ENCODE measurements at places on chromosomes 5 and 9. TPM values are rescaled to one million over a fixed set of nuclear protein-coding genes. Genes with fewer than 3 reads are reported as not detected.

The ARID3C gene
- 0.42 TPM for total RNA-seq

GRCh38 chr9:88071331-88071730 lies 66.9 kb downstream of the SPATA31C2 start:
- no peak for ATAC-seq

GRCh38 chr5:132838516-132839282 lies 8.3 kb upstream of the SHROOM1 start:
- ATAC-seq = no peak

- no peak for ATAC-seq
Measured at GRCh38 chr9:127417131-127418036, 6.8 kb upstream of the ZNF79 start.

- ATAC-seq = no peak
Measured at GRCh38 chr5:11491404-11492075, 412.7 kb downstream of the CTNND2 start.

GRCh38 chr5:147234825-147235635 lies at the start of gene STK32A:
TSS of gene STK32A (plus strand) at chr5:147235026. CDS start at chr5:147239635, 4,609 bp downstream.
- no peak for ATAC-seq

GRCh38 chr9:69107771-69108170 lies 66.3 kb upstream of the TJP2 start:
- no peak for ATAC-seq

The NUTM2F gene
- total RNA-seq = not detected

The IL3 gene
- total RNA-seq = 0.32 TPM

The CTNNAL1 gene
- 25.7 TPM for total RNA-seq

DNA sequence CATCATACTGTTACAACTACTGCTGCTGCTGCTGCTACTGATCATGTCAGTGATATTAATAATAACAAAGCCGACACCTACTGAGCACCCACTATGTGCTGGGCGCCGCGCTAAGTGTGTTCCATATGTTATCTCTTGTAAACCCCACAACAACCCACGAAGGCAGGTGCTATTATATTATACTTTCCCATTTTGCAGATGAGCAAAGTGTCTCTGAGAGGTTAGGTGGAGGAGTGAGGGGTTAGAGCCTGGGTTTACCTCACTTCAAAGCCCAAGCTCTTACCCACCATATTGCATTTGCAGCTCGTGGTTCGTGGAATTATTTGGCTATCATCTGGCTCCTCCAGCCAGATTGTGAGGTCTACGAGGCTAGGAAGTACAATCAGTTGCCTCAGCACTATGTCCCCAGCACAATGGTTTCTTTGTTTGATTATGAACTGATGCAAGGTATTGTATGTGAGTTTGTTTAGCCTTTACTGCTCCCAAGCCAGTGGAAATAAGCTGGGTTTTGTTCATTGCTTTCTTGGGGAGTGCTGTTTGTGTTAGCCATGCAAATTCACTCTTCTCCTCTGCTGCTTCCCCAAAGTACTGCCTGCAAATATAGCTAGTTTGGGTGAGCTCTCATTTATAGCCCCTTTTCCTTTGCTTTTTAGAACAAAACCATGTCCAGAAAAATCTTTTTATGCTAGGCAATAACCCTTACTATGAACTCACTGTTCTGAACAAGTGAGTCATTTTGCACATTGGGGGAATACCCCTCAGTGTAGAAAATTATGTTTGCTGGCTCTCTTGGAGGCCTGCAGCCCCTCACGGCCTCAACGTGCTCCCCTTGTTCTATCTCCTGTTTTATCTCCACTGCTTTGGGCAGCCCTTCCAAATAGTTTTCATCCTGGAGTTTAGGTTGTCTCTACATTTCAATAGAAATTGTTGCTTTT lies 47.9 kb downstream of the ALG2 start:
- ATAC-seq = peak; percentile 67

DNA sequence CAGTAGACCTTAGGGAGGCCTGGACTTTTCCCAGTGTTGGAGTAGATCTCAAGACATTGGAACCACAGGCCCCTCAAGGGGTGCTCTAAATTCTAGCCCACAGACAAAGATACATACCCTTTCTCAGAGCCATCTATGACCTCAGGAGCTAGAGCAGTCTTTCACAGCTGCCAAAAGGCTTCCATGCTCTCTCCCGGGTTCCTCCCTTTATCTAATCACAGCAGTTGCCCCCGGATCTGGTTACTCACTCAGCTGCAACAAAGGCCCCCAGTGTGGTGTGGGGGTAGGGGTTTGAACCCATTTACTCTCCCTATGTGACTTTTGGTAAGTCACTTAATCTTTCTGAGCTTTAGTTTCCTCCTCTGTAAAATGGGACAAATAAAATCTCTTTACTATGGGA lies 27.0 kb downstream of the POU4F3 start:
- ATAC-seq = no peak

The TRIM36 gene
- 0.13 TPM for total RNA-seq

DNA sequence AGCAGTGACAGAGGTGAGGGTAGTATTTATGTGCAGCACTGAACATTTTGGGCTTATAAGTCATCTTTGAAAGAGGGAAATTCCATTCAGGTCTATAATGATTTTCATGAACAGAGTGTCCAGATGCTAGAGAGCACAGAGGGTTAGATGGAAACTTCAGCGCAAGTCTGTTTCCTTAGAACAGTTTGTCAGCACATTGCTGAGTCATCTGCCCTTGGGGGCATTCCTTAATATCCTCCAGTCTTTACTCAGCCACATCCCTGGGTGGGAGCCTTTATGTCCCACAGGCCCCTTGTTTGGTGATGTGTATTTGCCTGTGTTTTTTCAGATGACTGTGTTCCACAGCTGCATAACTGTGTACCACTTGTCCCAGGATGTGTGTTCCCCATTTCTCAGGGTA lies 138.5 kb upstream of the S1PR3 start:
- ATAC-seq = no peak

The WWC1 gene
- 1.9 TPM for total RNA-seq

DNA sequence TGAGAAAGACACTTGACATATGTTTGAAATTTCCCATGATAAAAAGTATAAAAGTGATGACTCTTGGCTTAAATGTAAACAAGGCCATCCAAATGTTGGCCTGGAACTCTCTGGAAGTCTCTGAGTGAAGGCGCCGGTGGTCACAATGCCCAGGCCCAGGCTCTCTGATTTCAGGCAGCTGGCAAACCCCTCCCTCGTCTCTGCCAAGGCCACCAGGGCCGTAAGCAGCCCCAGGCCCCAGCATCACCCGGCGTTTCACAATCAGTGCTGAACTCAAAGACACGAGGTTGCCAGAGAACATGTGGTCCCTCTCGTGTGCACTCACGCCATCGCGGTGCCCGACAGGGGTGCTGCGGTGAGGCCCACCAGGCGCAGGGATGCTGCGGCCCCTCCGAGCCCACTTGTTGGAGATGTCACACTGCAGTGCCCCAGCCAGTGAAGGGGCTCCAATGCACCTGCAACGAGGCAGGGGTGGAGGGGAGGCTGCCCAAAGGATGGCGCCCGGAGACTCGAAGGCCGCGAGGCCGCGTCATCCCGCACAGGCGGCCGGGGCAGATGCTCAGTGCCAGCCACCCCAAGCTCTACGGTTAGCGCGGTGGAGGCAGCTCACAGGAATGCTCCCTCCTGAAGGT lies 15.0 kb downstream of the LPCAT1 start:
- ATAC-seq = no peak

GRCh38 chr9:80326105-80326504 lies 754.3 kb downstream of the TLE4 start:
- ATAC-seq = no peak

The SLC34A1 gene
- total RNA-seq = 1.1 TPM

The LRRC26 gene
- not detected for total RNA-seq

DNA sequence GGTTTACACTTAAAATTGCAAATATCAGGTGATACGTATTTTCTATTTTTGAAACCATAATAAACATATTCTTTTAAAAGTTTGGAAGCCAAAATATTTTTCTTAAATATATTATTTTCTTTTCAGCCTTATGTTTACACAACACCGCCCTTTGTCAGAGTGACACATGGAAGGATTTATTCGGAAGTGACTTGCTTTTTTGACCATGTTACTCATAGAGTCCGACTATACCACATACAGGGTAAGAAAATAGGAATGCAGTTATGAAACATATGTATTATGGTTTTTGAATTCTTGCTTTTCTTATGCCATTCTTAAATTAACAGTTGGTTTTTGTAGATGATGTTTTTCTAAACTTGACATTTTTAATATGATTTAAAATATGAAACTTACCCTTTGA lies 133.9 kb downstream of the MAN2A1 start:
- no peak for ATAC-seq

The SLC6A3 gene
- not detected for total RNA-seq

DNA sequence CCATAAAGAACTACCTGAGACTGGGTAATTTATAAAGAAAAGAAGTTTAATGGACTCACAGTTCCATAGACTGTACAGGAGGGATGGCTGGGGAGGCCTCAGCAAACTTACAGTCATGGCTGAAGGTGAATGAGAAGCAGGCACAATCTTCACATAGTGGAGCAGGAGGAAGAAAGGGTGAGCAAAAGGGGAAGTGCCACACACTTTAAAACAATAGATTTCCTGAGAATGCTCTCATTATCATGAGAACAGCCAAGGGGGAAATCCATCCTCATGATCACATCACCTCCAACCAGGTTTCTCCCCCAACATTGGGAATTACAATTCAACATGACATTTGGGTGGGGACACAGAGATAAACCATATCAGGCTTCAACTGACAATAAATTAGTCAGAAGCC lies 664.9 kb downstream of the TAF11L14 start:
- no peak for ATAC-seq

The CCDC171 gene
- total RNA-seq = 2.5 TPM

- peak; percentile 93 for ATAC-seq
Measured at GRCh38 chr9:76403352-76403751, 9.1 kb upstream of the RFK start.

DNA sequence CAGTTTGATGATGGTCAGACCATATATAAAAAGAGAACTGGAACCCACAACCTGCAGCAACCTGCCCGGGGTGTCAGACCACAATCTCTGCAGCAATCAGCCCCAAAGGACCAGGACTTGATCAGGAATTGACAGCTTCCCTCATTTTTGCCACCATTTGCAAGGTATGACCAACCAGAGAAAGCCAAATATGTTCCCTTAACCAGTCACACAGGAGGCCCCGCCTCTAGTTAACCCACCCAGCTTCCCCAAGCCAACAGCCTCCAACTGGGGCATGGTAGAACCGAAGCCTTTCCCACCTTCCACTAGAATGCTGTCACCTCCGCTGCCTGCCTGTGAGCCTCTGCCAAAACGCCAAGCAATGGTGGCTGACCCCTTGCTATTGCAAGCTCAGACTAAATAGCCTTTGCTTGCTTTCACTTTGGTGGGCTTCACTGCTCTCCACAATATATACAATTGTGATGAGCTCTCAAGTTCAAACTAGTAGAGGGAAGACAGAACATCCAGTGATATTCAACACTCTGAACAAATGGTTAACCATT lies 86.3 kb downstream of the AK8 start:
- ATAC-seq = no peak

The CAMLG gene
- 35.8 TPM for total RNA-seq

The PCSK1 gene
- not detected for total RNA-seq

The PCDHA9 gene
- not detected for total RNA-seq

The IFNA13 gene
- not detected for total RNA-seq

DNA sequence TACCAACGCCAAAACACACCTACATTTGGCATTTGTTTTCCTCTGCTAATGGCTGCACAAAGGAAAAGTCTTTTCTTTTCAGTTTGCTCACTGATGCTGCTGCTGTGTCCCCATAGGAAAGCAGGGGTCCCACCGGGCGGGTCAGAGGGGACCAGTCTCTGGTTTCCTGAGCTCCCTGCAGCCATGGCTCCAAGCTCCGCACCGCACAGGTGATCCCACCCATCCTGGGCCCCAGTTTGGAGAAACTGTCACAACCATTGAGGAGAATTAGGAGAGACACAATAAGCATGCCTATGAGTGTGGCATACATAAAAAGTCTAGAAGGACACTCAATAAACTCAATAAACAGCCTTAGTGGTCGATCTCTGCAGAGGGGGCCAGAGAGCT lies 19.9 kb downstream of the MED10 start:
- no peak for ATAC-seq

- ATAC-seq = peak; percentile 70
Measured at GRCh38 chr9:88537761-88538091, 2.7 kb downstream of the NXNL2 start.

GRCh38 chr5:159785656-159786055 lies 130.6 kb upstream of the ADRA1B start:
- no peak for ATAC-seq

The DMRT3 gene
- total RNA-seq = not detected
